ENCODE measurements at places on chromosomes 2 and 18.
A peak's percentile ranks its signal among the peaks of the same experiment; 100 is the strongest.

DNA sequence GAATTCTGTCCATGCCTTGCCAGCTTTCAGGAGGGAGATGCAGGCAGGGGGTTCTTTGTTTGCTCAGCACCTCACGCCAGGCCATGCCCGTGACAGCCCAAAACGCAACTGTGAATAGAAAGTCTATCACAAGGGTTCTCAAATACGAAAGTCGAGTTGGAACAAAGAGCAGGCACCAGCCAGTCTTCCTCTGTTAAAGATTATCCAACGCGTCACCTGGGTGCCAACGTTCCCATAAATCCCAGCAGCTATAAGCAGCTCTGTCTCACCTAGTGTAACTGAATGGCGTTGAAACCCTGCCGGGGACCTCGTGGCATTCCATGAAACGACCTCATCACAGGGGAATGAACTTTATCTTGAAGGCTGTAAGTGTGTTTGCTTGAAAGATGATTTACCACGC lies 84.8 kb upstream of the GATA6 start:
- peaks cover 2% of the 10 kb centered on the region for H3K27me3 ChIP-seq
- H3K4me1 ChIP-seq, result no peaks in the 10 kb centered on the region
- H3K4me3 ChIP-seq, result no peak overlapping the region
- H3K27ac ChIP-seq, result no peak overlapping the region
- peak; percentile 19 for DNase-seq

DNA sequence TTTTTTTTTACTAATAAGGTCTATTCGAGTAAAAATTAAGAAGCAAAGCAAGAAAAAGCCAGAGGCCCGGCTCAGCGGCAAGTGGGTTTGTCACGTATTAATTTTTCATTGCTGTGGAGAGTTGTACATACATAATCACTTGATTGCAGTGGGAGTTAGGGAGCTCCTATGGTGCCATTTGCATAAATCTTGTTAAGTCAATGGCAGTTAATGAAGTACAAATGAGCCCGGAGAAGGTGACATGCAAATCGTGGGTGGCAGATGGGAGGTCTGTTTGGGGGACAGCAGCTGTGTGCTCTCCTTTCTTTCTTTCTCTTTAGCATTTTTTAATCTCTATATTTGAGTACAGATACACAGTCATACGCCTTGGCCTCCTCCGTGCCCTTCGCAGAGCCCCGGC lies 317.0 kb downstream of the AGAP1 start:
- H3K27me3 ChIP-seq, result no peaks in the 10 kb centered on the region
- H3K27ac ChIP-seq, result no peak overlapping the region
- H3K4me1 ChIP-seq, result no peaks in the 10 kb centered on the region
- no peak overlapping the region for H3K4me3 ChIP-seq

GRCh38 chr2:50606145-50606544 lies 425.8 kb downstream of the NRXN1 start:
- DNase-seq, result no peak
- H3K4me3 ChIP-seq, result no peak overlapping the region
- no peak overlapping the region for H3K27ac ChIP-seq
- H3K36me3 ChIP-seq, result no peaks in the 10 kb centered on the region
- no peaks in the 10 kb centered on the region for H3K4me1 ChIP-seq

DNA sequence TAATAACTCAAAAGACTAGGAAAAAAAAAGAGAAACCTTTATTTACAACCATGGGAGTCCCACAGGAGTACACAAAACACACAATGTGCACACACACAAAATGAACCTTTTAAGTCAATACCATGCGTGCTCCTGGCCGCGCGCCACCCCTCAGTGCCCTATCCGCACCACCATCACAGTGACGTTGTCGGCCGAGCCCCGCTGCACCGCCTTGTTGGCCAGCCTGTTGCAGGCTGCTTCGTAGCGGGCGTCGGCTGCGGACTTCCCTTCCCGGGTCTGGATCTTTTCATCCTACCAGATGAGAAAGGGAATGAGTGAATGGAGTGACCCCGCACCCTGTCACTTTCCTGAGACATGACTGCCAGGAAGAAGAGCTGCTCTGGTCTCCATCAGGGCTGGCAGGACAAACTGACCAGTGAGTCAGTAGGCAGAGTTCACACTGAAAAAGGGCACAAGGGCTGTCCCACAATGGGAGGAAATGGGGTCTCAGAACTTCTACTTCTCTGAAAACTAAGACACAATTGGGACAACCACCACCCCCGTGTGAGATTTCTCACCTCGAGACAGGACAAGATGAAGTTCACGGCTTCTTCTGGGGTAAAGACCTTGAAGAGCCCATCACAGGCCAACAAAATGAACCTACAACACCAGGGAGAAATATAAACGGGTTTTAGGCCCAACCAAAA lies 11.8 kb downstream of the ERFE start:
- H3K27me3 ChIP-seq, result no peaks in the 10 kb centered on the region
- peaks cover 38% of the 10 kb centered on the region for H3K4me1 ChIP-seq
- H3K27ac ChIP-seq, result peak overlapping the region; percentile 98
- no peak overlapping the region for H3K4me3 ChIP-seq

GRCh38 chr2:173076581-173077345 lies 1.1 kb downstream of the MAP3K20 start:
- no peaks in the 10 kb centered on the region for H3K27me3 ChIP-seq
- no peaks in the 10 kb centered on the region for H3K36me3 ChIP-seq
- peaks cover 31% of the 10 kb centered on the region for H3K4me1 ChIP-seq

DNA sequence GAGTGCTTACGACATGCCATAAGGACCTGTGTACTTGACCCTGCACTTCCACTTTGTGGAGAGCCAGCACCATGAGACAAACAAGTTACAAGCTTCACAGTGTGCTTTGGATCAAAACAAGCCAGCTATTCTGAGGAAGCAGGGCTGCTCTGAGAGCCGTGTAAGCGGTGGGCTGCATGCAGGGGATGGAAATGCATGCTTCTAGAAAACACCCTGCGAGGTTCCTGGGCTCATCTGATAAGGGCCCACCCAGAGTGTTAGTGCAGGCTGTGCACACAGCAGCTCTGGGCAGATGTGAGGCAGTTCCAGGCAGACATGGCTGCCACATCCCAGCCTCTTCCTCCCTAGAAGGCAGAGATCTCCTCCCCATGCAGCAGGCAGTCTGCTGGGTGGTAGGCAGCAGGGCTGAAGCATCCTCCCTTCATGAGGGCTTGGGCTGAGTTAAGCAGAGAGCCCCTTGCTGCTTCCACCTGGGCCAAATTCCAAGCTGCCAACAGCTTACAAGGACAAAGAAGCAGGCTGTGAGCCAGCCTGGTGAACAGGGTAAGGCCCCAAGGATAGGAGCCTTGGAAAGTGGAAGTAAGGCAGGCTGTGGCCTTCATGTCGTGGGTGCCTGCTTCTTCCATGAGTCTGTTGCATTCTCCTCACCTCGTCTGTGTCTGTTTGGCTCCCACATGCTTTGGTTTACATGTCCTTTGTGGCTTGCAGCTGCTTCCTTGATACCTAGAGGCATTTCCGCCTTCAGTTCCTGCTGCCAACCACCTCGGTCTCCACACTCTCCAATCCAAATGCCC lies 7.7 kb downstream of the PSD4 start:
- H3K27ac ChIP-seq, result no peak overlapping the region
- no peaks in the 10 kb centered on the region for H3K27me3 ChIP-seq
- H3K4me3 ChIP-seq, result no peak overlapping the region
- no peaks in the 10 kb centered on the region for H3K4me1 ChIP-seq

DNA sequence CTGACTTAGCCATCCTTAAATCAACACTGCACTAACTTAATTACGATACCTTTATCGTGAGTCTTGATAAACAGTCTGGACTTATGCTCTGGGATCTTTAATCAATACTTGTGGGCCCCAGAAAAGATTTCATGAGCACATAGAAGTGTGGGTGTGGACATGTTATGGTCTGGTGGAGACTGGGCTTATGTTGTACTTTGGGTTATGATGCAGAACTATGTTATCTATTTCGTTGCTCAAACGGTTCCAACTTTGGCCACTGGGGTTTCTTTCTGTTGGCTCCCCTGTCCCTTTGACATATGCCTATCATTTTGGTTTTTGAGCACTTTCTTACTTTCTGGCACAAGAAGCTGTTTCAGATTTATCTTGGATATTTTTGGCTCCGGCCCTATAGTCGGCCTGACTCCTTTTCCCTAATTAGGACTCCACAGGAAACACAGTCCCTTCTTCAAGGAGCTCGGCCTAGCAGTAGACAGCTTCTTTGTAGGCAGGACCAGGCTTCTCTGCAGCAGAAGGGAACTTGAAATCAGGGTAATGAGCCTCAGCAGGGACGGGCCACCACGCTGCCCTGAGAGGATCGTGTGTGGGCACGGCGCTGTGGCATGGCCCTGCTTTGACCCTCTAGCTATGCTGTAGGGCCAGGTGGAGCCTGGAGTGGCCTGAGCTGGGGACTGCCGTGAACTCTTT lies 54.6 kb upstream of the TXNDC2 start:
- H3K36me3 ChIP-seq, result no peaks in the 10 kb centered on the region
- H3K27me3 ChIP-seq, result no peaks in the 10 kb centered on the region
- H3K4me3 ChIP-seq, result no peak overlapping the region
- H3K27ac ChIP-seq, result no peak overlapping the region
- no peak for DNase-seq

DNA sequence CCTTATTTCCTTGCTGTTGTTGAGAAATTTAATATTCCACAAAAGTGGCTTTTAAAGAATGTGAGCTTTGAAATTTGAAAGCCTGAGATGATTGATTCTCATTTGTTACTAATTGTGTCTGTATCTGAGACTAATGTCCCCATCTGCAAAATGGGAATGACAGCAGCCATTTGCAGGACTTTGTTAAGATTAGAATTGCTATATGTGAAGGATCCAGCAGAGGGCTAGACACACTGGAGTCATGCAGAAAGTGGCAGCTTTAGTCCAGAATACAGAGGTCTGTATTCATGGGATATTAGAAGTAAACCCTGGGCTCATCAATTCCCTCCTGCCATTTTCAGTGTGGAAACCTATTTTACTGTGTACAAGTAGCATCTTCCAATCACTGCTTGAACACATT lies 296.5 kb upstream of the GYPC start:
- H3K27ac ChIP-seq, result no peak overlapping the region
- no peak overlapping the region for H3K4me3 ChIP-seq
- H3K36me3 ChIP-seq, result no peaks in the 10 kb centered on the region

DNA sequence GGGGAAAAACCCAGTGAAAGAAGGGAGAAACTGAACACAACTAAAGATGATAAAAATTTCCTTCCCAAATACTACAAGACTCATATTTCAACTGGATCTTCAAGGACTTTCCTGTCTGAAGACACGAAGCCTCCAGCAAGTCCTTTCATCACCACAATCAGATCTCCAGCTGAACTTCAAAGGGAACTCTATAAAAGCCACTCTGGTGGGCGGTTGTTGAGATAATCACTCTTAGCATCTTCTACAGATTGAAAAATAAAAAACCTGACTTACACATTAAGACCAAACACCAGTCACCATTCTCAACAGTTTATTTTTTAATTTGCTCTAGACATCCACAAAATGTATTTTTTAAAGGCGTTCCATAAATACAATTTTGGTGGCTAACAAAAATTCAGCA lies 4.4 kb downstream of the REV1 start:
- H3K36me3 ChIP-seq, result no peaks in the 10 kb centered on the region
- H3K4me3 ChIP-seq, result no peak overlapping the region
- no peak overlapping the region for H3K27ac ChIP-seq

DNA sequence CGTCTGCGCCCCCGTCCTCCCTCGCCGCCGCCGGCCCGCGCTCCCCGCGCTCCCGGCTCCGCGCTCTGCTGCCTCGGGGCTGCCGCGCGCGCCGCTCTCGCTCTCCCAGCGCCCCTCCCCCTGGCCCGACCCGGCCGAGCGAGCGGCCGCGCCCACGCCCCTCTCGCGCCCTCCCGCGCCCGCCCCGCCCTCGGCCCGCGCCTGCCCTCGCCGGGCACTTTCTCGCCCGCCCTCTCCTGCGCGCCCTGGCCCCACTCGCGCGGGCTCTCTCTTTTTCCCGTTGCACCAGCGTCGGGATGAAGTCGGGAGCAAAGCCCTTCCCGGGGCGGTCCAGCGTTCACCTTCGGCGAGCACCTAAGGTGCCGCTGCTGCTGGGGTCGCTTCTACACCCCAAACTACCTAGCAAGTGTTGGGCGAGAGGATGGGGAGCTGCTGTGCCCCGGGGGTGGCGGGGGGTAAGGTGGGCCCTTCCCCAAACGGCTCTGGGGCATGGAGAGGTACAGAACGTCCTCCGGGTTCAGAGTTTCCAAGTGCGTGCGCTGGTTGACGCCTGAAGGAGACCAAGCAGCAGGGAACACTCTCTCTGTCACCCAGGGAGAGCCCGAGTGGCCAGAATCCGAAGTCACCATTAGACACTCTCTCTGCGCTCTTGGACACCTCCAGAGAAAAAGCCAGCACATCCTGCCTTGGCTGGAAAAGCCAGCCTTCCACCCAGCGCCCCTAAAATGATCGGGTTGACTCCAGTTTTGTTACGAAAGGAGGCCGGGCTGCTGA lies at the start of gene COLEC12:
Gene COLEC12 (minus strand): TSS at position 70 of the 774 bp plus-strand sequence. CDS start 187 bp downstream, outside the sequence.
- peaks cover 25% of the 10 kb centered on the region for H3K27me3 ChIP-seq
- peaks cover 21% of the 10 kb centered on the region for H3K4me1 ChIP-seq
- DNase-seq, result no peak
- peak within 1 kb of the TSS; percentile 71 for H3K27ac ChIP-seq

DNA sequence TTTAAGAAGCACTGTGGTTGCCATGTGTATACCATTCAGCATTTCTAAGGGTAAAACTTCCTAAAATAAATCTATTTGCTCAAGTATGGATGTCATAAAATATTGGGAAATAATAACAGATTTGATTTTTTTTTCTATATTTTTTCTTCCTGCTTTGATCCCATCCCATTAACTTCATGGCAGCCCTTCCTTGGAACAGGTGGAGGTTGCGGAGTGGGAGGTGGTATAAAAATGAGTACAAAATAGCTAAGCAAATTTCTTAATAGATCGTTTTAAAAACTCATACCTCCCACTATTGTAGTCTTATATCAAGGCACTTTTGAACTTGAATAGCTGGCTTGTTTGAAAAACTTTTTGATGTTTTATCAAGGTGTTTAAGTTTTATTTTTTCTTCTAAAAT lies 152.1 kb upstream of the KYNU start:
- H3K27me3 ChIP-seq, result no peaks in the 10 kb centered on the region
- DNase-seq, result no peak
- no peaks in the 10 kb centered on the region for H3K36me3 ChIP-seq
- no peak overlapping the region for H3K4me3 ChIP-seq
- no peak overlapping the region for H3K27ac ChIP-seq
- H3K4me1 ChIP-seq, result no peaks in the 10 kb centered on the region

GRCh38 chr2:20352581-20353216 lies 2.1 kb upstream of the PUM2 start:
- H3K36me3 ChIP-seq, result no peaks in the 10 kb centered on the region
- H3K4me3 ChIP-seq, result no peak overlapping the region
- H3K27ac ChIP-seq, result no peak overlapping the region
- DNase-seq, result no peak
- no peaks in the 10 kb centered on the region for H3K27me3 ChIP-seq
- peaks cover 28% of the 10 kb centered on the region for H3K4me1 ChIP-seq

- no peak overlapping the region for H3K4me3 ChIP-seq
- no peak for DNase-seq
- H3K4me1 ChIP-seq, result no peaks in the 10 kb centered on the region
- no peaks in the 10 kb centered on the region for H3K27me3 ChIP-seq
- no peak overlapping the region for H3K27ac ChIP-seq
- no peaks in the 10 kb centered on the region for H3K36me3 ChIP-seq
Observed at GRCh38 chr2:128474036-128474955, 155.6 kb upstream of the HS6ST1 start.

Data from astrocyte (in vitro differentiated cells and primary cell).